ENCODE measurements at places on chromosomes 1 and 21.

- no peak for DNase-seq
These were observed 16.7 kb downstream of the ITPKB start for GRCh38 chr1:226722240-226722900.

- DNase-seq, result peak; percentile 73
These were observed 86.2 kb downstream of the NGF start for GRCh38 chr1:115251856-115252255.

- DNase-seq, result peak; percentile 48
These were observed 241.0 kb downstream of the KCNJ6 start for GRCh38 chr21:37675202-37675801.

GRCh38 chr1:66542811-66543767 is 9.1 kb downstream of the SGIP1 start:
- peak; percentile 90 for DNase-seq

DNA sequence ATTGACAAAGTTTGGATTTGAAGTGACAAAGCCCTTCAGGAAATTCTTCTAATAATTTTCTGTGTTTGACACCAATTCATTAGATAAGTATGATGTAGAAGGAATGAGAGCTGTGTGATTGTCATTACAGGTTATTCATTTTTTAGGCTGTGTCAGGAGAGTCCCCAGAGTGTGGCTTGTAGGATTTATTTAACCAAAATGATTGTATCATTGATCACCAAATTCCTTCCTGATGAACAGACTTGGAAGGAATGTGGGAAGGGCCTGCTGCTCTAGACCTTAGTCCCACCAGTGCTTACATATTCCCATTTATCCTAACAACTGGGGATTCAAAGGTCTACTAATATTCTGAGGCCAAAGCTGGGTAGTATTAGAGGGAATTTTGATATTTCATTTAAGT is 383.3 kb upstream of the KAZN start:
- DNase-seq, result no peak

- DNase-seq, result no peak
These were observed 16.2 kb upstream of the SLC2A1 start for GRCh38 chr1:42974767-42975437.

- DNase-seq, result no peak
These were observed 840.6 kb downstream of the BRINP3 start for GRCh38 chr1:189637041-189637440.

GRCh38 chr1:5938101-5938646 is 54.1 kb downstream of the NPHP4 start:
- no peak for DNase-seq

GRCh38 chr1:215895276-215895675 is 328.2 kb downstream of the KCTD3 start:
- DNase-seq, result no peak

- no peak for DNase-seq
These were observed 34.6 kb upstream of the TNFSF4 start for GRCh38 chr1:173241528-173242347.

DNA sequence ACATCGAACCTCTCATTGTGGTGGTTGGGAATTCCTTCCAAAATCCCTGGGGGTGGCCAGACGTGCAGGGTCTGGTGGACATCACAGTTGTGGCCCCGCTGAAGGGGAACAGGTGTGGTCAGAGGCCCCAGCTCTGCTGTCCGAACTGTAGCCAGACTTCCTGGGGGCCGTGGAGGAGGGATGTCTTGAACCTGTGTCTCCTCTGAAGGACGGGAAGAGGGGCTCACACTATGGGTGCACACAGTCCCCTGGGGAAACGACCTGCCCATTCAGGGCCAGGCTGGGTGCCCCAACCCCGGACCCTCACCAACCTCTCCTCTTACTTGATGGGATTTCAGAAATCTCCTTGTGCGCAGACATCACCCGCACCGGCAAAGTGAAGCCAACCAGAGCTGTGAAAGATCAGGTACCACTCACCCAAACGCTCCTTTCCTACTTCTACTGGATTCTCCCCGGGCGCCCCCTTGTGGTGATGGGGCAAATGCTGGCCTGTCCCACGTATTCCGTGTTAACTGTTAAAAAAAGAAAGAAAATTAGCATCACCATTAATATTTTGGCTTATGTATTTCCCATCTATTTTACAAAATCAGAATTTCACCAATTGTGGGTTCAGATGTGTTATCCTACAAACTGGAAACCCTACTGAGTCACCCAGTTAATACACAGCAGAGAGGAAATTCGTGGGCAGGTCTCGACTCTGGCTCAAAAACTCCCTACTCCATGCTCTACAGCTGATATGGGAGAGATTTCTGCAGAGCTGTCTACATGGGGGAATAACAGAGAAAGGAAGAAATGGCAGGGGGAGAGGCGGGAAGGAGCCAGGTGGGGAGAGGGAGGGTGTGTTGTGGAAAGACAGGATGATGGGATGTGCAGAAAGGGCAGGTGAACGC is 28.1 kb downstream of the PADI4 start:
- DNase-seq, result peak; percentile 47

GRCh38 chr1:55476445-55477015 is 261.4 kb upstream of the USP24 start:
- DNase-seq, result no peak

- no peak for DNase-seq
These were observed 111.7 kb upstream of the IPO9 start for GRCh38 chr1:201717286-201717685.

DNA sequence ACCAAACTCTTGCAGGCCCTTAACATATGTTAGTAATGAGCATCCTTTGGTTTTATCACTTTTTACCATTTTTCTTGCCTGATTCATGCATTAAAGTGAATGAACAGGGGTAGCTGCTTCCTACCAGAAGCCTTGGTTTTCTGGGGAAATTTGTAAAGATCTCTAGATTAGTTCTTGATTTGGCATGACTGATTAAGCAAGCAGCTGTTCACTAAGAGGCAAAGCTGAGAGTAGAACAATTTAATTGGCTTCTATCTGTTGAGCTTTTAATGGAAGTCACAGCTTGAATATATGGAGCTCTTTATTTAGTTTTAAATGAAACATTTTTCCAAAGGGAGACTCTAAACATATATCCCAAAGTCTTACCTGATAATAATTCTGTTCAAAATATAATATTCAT is 23.6 kb downstream of the TLCD4 start:
- no peak for DNase-seq

GRCh38 chr1:180386745-180387367 is 115.5 kb downstream of the ACBD6 start:
- no peak for DNase-seq

- no peak for DNase-seq
These were observed 1.5 kb upstream of the CRABP2 start for GRCh38 chr1:156706657-156707416.

- DNase-seq, result peak; percentile 40
These were observed 27.5 kb downstream of the SLC2A1 start for GRCh38 chr1:42931108-42931539.

DNA sequence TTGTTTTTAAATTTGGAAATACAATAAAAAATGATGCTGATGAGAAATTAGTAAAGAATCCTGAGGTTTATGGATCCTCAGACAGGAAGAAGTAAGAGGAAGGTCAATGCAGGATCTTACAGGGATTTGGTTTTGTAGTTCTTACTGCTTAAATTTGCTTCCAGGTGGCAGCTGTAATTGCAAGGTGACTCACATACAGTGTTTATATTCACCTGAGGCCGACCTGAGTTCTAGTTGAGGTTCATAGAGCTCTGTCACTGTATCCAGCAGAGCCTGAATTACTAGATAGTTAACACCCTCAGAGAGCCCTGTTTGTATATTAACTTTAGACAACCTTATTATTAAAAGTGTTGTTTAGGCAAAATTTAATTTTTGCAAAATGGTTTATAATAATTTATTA is 1.4 kb upstream of the WDR26 start:
- no peak for DNase-seq

Measured in kidney capillary endothelial cell (primary cell).